Right cardiac atrium (tissue), 5 donors: ENCODE measurements at places on chromosomes 16 and 17.

GRCh38 chr16:3187798-3188674 is at the start of gene OR1F1:
OR1F1 (plus strand) TSS chr16:3188204.
- no peak for DNase-seq

DNA sequence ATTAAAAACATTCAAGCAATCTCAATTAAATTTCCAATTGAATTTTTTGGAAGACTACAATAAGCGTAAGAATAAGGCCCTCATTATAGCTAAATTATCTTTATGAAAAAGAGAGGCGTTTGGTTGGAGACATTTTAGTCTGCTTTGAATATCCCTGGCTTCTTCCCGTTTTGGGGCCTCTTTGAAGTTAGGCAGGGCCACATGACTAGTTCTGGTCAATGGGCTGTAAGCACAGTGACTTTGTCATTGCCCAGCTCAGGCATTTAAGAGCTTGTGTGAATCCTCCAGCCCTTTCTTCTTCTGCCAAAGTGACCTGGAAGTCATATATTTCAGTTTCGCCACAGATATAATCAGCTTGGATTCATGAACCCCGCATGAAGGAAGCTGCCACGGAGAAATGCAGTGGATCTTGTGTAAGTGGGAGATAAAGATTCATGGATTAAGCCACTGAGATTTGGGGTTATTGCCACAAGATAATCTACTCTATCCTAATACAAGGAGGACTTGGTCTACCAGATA is 21.7 kb upstream of the UBTF start:
- DNase-seq, result no peak

GRCh38 chr16:54493061-54493460 is 206.5 kb upstream of the IRX3 start:
- no peak for DNase-seq

DNA sequence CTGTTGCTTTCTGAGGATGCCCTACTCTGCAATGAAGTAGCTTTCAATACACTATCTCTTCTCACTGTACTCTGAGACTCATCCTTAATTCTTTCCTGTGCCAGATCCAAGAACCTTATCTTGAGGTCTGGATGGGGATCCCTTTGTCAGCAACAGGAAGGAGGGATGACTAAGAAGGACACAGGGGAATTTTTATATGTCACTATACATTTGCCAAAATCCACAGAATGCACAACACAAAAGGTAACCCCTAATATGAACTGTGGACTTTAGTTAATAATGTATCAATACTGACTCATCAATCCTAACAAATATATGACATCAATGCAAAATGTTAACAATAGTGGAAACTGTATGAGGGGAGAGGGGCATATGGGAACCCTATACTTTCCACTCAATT is 4.7 kb upstream of the RBBP6 start:
- no peak for DNase-seq

DNA sequence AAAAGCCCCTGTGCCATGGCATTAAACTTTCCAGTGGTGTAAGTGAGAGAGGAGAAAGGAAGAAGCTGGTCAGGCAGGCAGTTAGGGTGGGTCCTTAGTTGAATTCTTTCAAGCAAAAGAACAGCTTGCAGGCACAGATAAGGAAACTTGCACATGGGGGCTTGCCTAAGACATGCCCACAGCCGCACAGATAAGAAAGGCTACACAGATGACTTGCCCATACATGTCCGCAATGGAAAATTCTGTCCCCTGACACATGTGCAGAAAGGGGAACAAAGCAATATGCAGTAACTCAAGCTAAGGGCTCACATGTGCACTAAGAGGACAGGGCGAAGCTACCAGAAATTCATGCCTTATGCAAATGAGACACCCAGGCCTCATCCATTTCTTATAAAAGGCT is 69.9 kb downstream of the GSG1L start:
- no peak for DNase-seq

GRCh38 chr16:85153656-85154091 is 41.4 kb upstream of the CIBAR2 start:
- DNase-seq, result peak; percentile 80

DNA sequence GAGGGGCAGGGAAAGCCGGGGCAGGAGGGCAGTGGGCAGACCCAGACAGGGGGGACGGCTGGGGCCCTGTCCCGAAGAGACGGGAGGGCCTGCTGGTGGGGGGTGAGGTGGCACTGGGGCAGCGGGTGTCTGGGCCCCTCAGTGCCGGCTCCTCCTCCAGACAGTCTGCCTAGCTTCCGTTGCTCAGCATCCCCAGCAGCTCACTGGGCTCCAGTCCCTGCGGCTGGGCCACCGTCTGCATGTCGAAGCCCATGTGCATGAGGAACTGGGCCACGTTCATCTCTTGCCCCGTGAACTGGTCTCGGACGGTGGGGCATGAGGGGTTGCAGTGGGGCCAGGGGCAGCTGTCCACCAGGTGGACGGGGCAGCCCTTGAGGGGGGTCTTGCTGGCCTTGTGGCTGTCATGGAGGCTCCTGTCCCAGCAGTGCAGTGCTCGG is 5.8 kb upstream of the MYADML2 start:
- DNase-seq, result no peak
